Neural crest cell (in vitro differentiated cells): ENCODE measurements at places on chromosomes 16 and 17.

- DNase-seq = no peak
These were observed 20.4 kb upstream of the CPNE2 start for GRCh38 chr16:57071831-57072582.

DNA sequence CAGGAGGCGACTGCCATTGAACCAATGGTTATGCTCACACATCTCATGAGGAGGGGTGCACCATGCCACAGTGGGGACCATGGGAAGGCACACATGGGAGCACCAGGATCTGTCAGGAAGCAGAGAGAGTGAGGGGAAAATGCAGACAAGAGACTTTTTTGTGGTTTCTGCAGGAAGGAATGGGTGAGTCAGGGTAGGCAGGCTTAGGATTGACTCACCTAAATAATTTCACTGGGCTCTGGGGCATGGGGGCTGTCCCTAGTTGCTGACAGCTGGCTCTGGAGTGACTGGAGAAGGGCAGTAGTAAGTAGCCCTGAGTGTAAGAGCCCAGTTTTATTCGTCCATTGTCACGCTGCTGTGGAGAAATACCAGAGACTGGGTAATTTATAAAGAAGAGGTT, 202.4 kb downstream of the AXIN2 start:
- no peak for DNase-seq

- no peak for DNase-seq
These were observed 14.7 kb upstream of the STH start for GRCh38 chr17:45984368-45984767.

- no peak for DNase-seq
These were observed 382.8 kb downstream of the SEC14L1 start for GRCh38 chr17:77523540-77523939.
